ENCODE measurements at places on chromosomes 3 and 15.

DNA sequence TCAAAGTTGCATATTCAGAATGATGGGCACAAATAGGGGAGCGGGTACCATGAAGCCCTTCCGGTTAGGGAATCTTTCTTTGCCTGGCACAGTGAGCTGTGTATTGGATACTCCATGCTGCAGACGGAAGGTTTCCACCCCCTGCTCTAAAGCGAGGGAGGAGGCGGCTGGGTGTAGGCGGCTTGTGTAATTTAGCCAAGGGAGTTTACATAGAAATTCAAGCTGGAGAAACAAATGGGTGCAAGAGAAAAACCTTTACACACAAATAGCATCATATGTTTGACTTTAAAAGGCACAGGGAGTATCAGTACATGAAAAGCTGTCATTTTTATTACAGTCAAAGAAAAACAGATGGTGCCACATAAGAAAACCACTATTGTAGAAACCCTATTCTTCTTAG, 59.3 kb upstream of the ADCY5 start:
- DNase-seq, result no peak

DNA sequence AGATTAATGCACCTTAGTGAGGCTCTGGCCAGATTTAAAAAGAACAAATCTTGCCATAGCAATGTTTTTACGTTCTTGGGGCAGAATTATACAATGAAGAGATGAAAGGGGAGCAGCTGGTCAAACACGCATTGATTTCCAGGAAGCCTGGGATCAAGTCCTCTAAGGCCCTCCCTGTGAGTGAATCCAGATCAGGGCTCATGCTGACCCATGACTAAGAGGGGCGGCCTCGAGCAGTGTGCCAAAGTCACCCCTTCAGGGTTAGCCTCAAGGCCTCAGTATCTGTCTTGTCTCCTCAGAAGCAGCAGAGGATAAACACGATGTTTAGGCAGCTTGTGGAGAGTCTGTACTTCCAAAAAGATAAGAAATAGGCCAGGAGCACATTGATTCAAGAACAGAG, 9.3 kb upstream of the RBP1 start:
- no peak for DNase-seq

GRCh38 chr3:131793870-131794269, 240.9 kb downstream of the CPNE4 start:
- DNase-seq, result no peak

GRCh38 chr15:94047566-94047965, 183.8 kb upstream of the MCTP2 start:
- no peak for DNase-seq

DNA sequence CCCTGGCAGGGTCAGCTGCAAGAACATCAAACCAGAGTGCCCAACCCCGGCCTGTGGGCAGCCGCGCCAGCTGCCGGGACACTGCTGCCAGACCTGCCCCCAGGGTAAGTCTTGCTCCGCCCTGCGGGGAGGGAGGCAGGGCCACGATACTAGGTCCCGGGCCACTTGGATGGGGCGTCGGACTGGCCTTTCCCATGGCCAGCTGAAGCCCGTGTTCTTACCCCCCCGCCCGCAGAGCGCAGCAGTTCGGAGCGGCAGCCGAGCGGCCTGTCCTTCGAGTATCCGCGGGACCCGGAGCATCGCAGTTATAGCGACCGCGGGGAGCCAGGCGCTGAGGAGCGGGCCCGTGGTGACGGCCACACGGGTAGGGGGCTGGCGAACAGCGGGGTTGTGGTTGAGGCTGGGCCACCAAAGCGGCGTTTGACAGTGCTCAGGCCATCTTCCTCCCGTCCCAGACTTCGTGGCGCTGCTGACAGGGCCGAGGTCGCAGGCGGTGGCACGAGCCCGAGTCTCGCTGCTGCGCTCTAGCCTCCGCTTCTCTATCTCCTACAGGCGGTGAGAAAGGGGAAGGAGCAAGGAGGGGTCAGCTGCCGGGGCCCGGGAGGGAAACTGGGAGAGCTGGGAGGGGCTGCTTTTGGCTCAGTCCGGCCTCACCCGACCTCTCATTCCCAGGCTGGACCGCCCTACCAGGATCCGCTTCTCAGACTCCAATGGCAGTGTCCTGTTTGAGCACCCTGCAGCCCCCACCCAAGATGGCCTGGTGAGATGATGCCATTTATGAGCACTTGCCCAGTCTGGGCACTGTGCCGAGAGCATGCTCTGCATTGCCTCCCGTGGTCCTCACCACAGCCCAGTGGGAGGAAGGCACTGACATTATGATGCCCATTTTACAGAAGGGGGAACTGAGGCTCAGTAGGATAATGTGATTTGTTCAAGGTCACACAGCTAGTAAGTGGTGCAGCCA, 1.7 kb downstream of the CHRD start:
- DNase-seq, result no peak

- DNase-seq, result no peak
These were observed 53.4 kb downstream of the TPRA1 start for GRCh38 chr3:127536830-127537812.

DNA sequence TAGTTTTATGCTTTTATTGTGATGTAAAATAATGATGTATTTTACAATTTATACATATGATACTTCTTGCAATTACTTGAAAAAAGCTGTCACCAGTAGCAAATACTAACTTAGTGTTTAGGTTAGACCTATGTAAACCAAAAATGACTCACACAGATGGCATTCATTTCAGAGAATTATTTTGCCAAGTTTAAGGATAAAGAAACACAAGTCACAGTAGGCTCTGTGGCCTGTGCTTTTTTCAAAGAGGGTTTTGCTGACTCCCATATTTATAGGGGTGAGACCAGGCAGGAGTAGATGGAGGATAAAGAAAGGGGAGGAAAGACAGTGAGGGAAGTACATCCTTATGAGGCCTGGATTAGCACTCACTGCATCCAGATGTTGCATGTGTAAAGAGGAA, 356.6 kb upstream of the NPAP1 start:
- no peak for DNase-seq

GRCh38 chr3:54793171-54793570, 134.7 kb downstream of the LRTM1 start:
- DNase-seq, result no peak

DNA sequence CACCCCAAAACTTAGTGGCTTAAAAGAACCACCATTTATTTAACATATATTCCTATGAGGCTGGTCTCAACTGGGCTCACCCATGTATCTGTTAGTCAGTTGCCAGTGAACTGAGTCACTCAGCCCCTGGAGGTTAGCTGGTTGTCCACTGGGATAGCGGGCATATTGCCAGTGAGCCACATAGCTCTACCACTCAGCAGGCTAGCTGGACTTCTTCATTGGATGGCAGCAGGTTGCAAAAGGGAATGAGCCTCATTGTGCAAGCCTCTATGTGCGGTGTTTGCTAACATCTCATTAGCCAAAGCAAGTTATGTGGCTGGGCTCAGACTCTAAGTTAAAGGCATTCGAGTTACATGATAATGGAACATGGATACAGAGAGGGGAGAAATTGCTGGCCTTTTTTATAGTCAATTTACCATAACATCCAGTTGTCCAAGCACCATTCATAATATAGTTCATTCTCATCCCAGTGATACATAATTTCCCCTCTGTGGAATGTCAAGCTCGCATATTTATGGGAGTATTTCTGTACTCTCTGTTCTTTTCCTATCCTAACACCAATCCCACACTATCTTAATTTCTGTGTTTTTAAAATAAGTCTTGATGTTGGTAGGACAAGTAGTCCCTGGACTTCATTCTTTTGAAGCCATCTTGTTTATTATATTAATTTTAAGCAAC, 8.7 kb downstream of the BTD start:
- DNase-seq, result no peak

DNA sequence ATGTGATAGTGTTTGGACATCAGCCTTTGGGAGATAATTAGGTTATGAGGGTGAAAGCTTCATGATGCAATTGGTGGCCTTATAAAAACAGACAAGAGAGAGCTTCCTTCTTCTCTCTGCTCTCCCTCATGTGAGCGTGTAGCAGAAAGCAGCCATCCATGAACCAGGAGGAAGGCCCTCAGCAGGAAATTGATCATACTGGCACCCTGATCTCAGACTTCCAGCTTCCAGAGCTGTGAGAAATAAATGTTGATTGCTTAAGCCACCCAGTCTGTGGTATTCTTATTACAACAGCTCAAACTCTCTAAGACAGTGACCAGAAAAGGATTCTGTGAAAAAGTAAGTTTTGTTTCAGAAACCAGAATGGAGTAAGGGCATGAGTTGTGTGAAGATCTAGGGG, 13.3 kb downstream of the STAC start:
- DNase-seq, result no peak

DNA sequence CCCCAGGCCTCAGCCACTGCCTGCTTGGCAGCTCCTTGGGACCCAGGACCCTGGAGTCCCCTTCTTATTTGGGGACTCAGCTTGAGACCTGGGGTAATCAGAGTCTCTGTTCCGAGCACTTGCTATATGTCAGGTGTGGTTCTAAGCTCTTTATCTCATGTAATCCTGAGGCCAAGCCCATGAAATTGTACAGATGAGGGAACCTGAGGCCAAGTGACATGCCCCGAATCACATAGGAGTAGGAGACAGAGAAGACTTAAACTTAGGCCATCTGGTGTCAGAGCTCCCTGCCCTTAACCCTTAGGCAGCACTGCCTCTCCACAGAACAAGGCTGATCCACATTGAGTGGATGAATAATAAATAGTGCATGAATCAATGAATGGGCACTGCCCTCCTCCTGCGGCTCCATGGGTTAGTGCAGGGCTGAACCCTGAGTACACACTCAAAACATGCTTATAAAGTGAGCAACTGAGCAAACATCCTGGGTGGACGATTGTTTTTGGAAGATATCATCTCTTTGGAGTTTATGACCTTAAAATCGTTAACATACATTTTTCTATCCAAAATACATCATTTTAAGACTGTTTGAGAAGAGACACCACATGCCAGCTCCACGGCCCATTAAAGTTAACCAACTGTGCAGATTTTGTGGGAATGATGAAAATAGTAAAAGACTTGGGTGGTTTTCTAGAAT, 33.2 kb upstream of the IQSEC1 start:
- no peak for DNase-seq

DNA sequence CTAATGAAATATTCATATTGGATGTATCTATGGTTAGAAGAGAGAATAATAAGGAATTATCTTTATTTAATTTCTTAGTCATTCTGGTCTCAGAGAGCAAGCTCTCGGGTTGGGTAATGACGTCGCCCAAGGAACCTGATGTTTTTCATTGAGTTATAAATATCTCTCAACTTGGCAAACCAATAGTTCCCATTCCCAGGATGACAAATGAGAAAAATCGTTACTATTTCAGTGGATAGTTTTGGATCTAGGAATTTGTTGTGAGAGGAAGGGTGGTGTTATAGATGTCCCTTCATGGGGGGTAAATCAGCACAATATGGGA, 162.9 kb upstream of the NR2E3 start:
- no peak for DNase-seq

DNA sequence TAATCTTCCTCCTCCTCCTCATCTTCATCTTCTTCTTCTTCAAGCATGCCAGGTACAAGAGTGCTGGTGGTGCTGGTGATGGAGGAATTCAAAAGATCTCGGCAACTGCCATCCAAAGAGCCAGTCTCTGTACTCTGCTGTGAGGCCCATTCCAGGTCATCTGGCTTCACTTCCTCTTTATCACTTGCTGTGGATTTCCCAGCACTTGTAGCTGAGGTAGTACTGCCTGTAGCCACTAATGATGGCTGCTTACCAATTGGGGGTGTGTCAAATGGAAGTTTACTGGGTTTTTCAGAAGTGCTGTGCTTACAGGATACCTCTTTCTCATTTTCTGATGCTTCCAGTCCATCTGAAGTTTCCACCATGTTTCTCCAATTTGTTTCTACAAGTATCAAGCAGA, 28.8 kb upstream of the SHC4 start:
- no peak for DNase-seq

DNA sequence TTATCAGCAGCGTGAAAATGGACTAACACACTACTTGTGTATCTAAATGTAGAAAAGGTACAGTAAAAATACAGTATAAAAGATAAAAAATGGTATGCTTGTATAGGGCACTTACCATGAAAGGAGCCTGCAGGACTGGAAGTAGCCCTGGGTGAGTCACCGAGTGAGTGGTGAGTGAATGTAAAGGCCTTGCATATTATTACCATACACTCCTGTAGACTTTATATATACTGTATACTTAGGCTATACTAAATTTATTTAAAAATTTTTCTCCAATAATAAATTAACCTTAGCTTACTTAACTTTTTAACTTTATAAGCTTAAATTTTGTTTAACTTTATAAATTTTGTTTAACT, 67.2 kb upstream of the TSPAN3 start:
- no peak for DNase-seq

DNA sequence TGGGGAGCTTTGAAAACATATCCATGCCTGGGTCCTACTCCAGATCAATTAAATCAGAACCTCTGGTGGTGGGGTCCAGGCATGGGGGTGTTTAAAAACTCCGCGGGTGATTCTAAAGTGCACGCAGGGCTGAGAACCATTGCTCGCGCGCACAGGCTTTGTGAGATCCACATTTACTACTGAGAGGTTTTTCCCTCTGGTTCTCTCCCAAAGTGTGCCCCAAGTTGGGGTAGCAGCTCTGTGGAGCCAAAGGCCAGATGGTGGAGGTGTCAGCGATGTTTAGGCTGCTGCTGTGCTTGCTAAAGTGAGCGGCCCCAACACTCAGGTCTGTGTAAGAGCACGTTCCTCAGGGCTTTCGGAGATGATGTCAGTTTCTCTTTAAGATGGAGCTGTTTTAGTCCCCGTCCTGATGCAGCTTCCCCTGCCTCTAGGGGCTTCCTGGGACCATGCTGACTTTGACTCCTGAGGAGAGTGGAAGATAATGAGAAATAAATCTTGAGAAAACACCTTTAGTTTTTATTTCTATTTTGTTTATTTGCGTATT, 13.4 kb upstream of the MAGEF1 start:
- DNase-seq, result no peak

DNA sequence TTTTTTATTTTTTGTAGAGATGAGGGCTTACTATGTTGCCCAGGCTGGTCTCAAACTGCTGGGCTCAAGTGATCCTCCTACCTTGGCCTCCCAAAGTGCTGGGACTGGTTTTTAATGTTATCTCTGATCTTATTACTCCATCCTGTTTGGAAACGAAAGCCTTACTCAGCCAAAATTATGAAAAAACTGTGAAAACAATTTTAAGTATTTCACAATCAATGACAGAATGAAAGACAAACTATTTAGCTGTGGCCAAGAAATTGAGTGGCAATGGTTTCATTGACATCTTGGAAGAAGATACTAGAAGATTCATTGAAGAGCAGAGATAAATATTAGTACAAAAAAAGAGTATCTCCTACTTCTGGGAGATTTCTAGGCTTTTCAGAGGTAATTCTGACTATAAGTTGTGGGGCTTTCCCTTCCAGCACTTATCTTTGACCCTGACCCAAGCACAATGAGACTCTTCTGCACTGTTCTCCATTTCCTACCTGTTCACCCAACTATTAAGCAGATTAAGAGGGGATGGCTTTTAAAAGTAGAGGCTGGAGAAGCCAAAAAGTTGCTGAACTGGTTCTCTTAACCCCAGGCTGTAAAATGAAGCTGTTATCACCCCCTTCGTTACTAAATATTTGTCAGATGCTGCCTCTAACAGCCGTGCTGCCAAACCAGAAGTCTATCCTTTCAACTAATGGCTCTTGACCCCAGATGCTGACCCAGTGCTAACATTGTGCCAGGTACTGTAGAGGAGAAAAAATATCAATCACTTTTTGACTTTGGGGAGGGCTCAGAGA, 14.2 kb upstream of the SLC25A36 start:
- no peak for DNase-seq

- DNase-seq, result no peak
These were observed 7.4 kb downstream of the LRRC58 start for GRCh38 chr3:120341658-120342346.

Data from stimulated activated CD4-positive, alpha-beta T cell treated with anti-CD3 and anti-CD28 coated beads, TNF-alpha, amount 100 ng/mL, for 1 hour (primary cell).